ENCODE measurements at places on chromosomes 2 and 18.

DNA sequence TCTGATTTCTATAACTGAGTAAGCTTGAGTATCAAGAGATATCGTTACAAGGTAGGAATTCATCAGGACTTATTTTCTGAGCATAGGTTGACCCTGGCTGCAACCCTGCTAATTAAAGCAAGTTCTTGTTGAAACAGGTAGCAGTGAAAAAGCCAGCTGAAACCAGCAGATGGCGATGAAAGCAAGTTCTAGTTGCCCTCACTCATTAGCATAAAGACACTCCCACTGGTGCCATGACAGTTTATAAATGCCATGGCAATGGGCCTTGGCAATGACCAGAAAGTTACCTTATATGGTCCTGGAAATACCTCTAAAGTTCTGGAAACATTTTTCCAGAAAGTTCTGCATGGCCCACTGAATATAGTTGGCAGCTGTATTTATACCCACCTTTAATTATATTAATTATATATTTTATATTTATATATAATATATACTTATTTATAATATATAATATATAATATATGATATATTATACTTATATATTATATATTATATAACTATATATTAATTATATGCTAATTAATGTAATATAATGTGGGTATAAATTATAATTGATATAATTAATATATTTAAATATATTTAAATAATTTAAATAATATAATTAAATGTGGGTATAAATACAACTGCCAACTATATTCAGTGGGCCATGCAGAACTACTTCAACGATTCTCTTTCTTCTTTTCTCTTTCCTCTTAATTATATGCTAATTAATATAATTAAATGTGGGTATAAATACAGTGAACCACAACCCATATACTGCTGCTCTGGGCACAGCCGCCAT lies 188.0 kb downstream of the CDH7 start:
- DNase-seq: peak; percentile 42

GRCh38 chr2:9547262-9547991 lies 8.2 kb downstream of the ADAM17 start:
- peak; percentile 37 for DNase-seq

DNA sequence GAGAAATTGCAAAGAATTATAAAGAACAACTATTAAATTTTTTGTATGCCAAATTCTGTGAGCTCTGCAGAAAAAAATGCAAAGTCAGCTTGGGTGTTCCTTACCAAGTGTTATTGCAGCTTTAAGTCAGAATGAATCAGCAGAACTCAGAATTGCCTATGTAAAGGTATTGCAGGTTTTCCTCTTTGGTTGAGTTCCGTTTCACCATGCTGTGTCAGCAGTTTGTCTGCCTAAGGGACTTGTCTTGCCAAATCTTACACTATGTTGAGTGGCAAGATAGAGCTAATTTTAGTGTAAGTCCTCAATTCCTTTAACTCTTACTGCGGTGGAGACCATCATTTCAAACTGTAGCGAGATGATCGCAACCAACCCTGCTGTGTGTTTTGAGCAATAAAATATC lies 38.8 kb downstream of the ADAM23 start:
- no peak for DNase-seq

GRCh38 chr2:74181739-74182138 lies 3.1 kb upstream of the MOB1A start:
- peak; percentile 93 for DNase-seq

GRCh38 chr2:239737144-239737463 lies 288.0 kb downstream of the NDUFA10 start:
- no peak for DNase-seq
